ENCODE measurements at places on chromosomes 3 and 15.

DNA sequence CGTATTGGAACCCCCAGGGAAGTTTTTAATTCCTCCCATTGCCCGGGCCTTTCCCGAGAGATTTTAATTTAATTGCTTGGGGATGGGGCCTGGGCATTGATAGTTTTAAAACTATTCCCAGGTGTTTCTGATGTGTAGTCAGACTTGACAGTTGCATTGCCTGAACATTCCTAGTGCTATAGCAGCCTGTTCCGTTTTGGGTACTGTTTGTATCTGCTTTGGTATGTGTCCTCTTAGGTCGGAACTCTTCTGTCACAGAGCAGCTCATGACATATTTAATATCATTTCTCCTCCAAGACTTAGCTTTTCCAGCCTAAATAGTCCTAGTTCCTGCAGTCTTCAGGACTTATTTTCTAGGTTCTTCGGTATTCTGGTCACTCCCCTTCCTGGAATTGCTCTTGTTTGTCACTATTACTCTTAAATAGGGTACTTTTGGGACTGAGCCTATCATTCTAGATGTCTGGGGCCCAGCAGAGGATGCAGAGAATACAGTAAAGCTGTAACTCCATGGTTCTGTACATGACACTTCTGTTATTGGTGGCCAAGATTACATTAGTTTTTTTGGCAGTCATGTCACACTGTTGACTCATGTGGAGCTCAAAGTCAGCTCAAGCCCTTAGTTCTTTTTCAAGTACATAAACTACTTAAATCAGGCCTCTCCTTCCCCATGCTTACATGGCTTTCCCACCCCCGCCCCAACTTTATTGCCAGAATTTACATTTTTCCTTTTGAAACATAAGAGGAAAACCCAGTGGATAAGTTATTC lies 81.5 kb downstream of the BBX start:
- H3K27ac ChIP-seq, result no peak overlapping the region
- no peak for DNase-seq
- no peaks in the 10 kb centered on the region for H3K36me3 ChIP-seq

- DNase-seq, result no peak
- peaks cover 5% of the 10 kb centered on the region for H3K27me3 ChIP-seq
- no peaks in the 10 kb centered on the region for H3K4me1 ChIP-seq
- no peaks in the 10 kb centered on the region for H3K36me3 ChIP-seq
- no peak overlapping the region for H3K27ac ChIP-seq
- no peak overlapping the region for H3K4me3 ChIP-seq
Observed at GRCh38 chr3:130393594-130393993, 48.1 kb downstream of the COL6A5 start.

DNA sequence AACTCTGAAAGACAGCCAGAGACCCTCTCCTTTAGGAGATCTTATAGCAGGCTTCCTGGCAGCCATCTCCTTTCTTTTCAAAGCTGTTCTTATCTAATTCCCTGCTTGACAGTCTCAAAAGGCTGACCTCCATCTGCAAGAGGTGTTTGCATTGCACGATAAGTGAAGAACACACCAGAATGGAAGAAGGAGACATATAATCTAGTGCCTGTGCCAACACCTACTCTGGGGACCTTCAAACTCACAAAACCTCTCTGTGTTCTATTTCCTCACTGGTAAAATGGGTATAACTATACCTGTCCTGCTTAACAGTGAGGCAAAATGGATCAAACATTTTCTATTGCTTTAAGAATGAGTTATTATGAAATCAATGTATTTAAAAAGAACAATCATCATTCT lies 65.0 kb downstream of the WDR72 start:
- no peaks in the 10 kb centered on the region for H3K4me1 ChIP-seq
- H3K27me3 ChIP-seq, result no peaks in the 10 kb centered on the region
- no peak overlapping the region for H3K27ac ChIP-seq

GRCh38 chr3:160245261-160245800 lies 20.1 kb downstream of the C3orf80 start:
- H3K27me3 ChIP-seq, result peaks cover 2% of the 10 kb centered on the region
- no peak overlapping the region for H3K27ac ChIP-seq
- H3K36me3 ChIP-seq, result no peaks in the 10 kb centered on the region
- no peaks in the 10 kb centered on the region for H3K4me1 ChIP-seq
- H3K4me3 ChIP-seq, result no peak overlapping the region

GRCh38 chr3:71315431-71315830 lies 268.1 kb downstream of the FOXP1 start:
- H3K36me3 ChIP-seq, result no peaks in the 10 kb centered on the region
- H3K27ac ChIP-seq, result no peak overlapping the region
- H3K4me1 ChIP-seq, result peaks cover 27% of the 10 kb centered on the region

GRCh38 chr15:77035584-77035983 lies 35.3 kb downstream of the TSPAN3 start:
- H3K4me3 ChIP-seq, result no peak overlapping the region
- no peak overlapping the region for H3K27ac ChIP-seq
- H3K27me3 ChIP-seq, result no peaks in the 10 kb centered on the region
- H3K36me3 ChIP-seq, result peaks cover 70% of the 10 kb centered on the region
- no peaks in the 10 kb centered on the region for H3K4me1 ChIP-seq
- DNase-seq, result no peak

GRCh38 chr3:195921334-195921791 lies 13.0 kb upstream of the TNK2 start:
- H3K4me1 ChIP-seq, result no peaks in the 10 kb centered on the region
- no peak overlapping the region for H3K27ac ChIP-seq
- peaks cover 5% of the 10 kb centered on the region for H3K27me3 ChIP-seq
- H3K4me3 ChIP-seq, result no peak overlapping the region
- no peak for DNase-seq

DNA sequence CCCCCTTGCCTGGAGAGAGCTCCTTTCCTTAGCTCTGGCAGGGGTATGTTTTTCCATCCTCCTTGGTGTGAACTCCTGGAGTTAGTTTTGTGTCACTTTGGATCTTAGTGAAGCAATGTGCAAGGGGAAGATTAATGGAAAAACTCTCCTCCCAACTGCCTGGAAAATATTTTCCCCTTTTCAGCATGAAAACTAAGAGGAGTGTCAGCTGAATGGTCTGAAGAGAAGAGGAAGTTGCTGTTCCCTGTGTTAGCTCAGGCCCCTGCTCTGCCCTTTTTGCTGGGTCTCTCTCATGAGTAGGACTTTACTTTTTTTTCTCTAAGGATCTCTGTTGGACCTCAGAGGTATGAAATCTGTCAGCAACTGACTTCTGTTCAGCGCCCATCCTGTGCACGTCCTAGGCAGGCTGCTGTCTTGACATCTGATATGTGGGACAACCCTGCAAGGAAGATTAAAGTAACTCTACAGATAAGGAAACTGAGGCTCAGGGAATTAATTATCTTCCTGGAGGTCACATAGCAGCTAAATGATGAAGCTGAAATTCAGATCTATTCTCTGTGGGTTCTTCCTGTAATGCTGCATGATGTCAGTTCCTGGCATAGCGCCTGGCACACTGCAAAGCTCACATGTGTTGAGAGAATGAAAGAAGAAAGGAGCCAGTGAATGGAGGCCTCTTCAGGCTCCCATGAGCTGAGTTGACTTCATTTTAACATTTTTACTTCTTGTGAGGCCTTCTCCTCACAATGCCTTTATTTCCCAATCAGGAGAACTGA lies 109.7 kb upstream of the GALNT15 start:
- no peak overlapping the region for H3K27ac ChIP-seq
- no peaks in the 10 kb centered on the region for H3K36me3 ChIP-seq
- no peak for DNase-seq

DNA sequence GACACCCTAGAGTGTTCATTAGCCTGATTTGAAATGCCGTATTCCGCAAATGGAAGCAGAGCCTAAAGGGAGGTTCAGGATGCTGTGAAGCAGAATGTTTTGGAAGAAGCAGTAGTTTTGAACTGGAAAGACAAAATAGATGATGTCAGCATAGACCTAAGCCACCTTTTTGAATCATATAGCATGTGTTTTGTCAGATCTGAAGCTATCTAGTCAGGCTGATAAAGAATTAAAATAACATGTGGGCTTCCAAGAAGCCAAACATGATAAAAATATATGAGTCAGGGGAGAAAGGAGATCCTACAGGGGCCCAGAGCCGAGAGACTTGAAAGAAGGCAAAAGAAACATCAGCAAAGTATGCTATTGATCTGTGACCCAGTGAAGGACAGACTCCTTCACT lies 47.2 kb upstream of the RASA2 start:
- no peaks in the 10 kb centered on the region for H3K27me3 ChIP-seq
- peak overlapping the region; percentile 15 for H3K27ac ChIP-seq
- H3K36me3 ChIP-seq, result peaks cover 49% of the 10 kb centered on the region
- no peak overlapping the region for H3K4me3 ChIP-seq
- H3K4me1 ChIP-seq, result peaks cover 12% of the 10 kb centered on the region

GRCh38 chr15:73233623-73234022 lies 135.1 kb downstream of the HCN4 start:
- H3K27me3 ChIP-seq, result no peaks in the 10 kb centered on the region
- DNase-seq, result no peak
- H3K4me1 ChIP-seq, result no peaks in the 10 kb centered on the region
- no peak overlapping the region for H3K4me3 ChIP-seq
- H3K36me3 ChIP-seq, result no peaks in the 10 kb centered on the region

DNA sequence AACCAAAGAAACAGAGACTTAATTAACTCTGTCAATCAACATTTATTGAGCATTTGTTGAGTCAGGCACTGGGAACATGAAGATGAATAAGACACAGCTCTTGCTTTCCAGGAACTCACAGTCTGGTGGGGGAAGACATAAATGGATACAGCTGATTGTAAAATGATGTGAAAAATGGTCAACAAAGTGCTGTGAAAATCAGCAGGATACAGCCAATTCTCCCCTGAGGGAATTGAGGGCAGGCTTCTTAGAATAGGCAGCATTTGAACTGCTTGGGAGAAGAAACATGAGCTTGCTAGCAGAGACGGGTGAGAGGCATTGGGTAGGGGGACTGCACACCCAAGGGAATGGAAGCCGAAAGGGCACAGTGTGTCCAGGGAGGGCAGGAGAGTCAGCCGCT lies 41.1 kb downstream of the MFSD1 start:
- H3K4me1 ChIP-seq, result peaks cover 2% of the 10 kb centered on the region
- H3K36me3 ChIP-seq, result peaks cover 2% of the 10 kb centered on the region
- no peak overlapping the region for H3K4me3 ChIP-seq
- peaks cover 5% of the 10 kb centered on the region for H3K27me3 ChIP-seq
- no peak overlapping the region for H3K27ac ChIP-seq

GRCh38 chr15:86857701-86858100 lies 778.0 kb downstream of the AGBL1 start:
- no peaks in the 10 kb centered on the region for H3K36me3 ChIP-seq
- H3K27ac ChIP-seq, result no peak overlapping the region
- H3K27me3 ChIP-seq, result no peaks in the 10 kb centered on the region
- DNase-seq, result no peak

- DNase-seq, result no peak
- H3K36me3 ChIP-seq, result no peaks in the 10 kb centered on the region
- H3K4me3 ChIP-seq, result no peak overlapping the region
- peaks cover 5% of the 10 kb centered on the region for H3K27me3 ChIP-seq
Observed at GRCh38 chr3:141055136-141055535, 4.0 kb downstream of the SPSB4 start.

GRCh38 chr3:42541079-42541478 lies 38.6 kb downstream of the VIPR1 start:
- no peaks in the 10 kb centered on the region for H3K4me1 ChIP-seq
- H3K27me3 ChIP-seq, result no peaks in the 10 kb centered on the region
- H3K27ac ChIP-seq, result no peak overlapping the region

- no peak overlapping the region for H3K4me3 ChIP-seq
- H3K36me3 ChIP-seq, result no peaks in the 10 kb centered on the region
- H3K27ac ChIP-seq, result no peak overlapping the region
- peaks cover 32% of the 10 kb centered on the region for H3K4me1 ChIP-seq
- H3K27me3 ChIP-seq, result no peaks in the 10 kb centered on the region
Observed at GRCh38 chr15:65824031-65824743, 32.1 kb upstream of the DENND4A start.

DNA sequence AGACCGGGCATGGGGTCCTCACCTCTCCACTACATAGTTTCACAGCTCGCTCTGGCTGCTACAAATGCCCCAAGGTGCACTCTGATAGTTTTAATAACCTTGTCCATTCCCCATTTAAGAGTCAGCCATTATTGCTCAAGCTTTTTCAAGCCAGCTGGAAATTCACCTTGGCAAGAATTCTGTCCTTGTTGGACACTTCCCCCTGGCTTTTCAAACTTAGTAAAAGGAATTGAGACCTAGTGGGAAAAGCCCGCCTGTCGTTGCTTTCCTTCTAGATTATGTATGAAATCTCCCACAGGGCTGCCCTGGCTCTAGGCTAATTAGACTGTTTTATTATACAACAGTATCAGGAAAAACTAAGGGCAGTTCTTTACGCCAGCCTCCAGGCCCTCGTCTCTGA lies 293.7 kb upstream of the GADL1 start:
- H3K4me1 ChIP-seq, result no peaks in the 10 kb centered on the region
- no peak for DNase-seq
- no peaks in the 10 kb centered on the region for H3K27me3 ChIP-seq
- H3K27ac ChIP-seq, result no peak overlapping the region
- no peaks in the 10 kb centered on the region for H3K36me3 ChIP-seq
- H3K4me3 ChIP-seq, result no peak overlapping the region

- no peaks in the 10 kb centered on the region for H3K36me3 ChIP-seq
- no peak overlapping the region for H3K27ac ChIP-seq
- H3K4me3 ChIP-seq, result no peak overlapping the region
- H3K27me3 ChIP-seq, result no peaks in the 10 kb centered on the region
- no peak for DNase-seq
Observed at GRCh38 chr3:154398084-154398967, 31.7 kb downstream of the GPR149 start.

DNA sequence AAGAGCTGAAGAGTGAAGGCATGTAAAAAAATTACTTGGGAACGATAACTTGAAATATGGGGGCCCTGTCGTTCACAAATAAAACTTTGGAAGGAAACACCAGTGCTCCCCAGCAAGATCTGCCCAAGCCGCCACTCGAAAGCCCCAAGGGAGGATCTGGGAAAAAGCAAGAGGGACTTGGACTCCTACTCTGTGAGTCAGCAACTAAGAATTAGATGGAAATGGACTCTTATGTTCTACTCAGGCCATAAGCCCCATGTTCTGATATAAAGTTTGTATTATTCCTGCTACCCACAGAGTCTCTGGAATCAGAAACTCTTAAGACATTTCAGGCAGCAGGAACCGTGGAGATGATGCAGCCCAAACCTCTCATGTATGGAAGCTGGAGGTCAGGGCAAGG lies 75.7 kb downstream of the ITGB5 start:
- H3K4me1 ChIP-seq, result no peaks in the 10 kb centered on the region
- H3K36me3 ChIP-seq, result no peaks in the 10 kb centered on the region
- H3K27ac ChIP-seq, result no peak overlapping the region
- no peak overlapping the region for H3K4me3 ChIP-seq
- peaks cover 3% of the 10 kb centered on the region for H3K27me3 ChIP-seq

- H3K27me3 ChIP-seq, result no peaks in the 10 kb centered on the region
- no peak overlapping the region for H3K4me3 ChIP-seq
- no peak overlapping the region for H3K27ac ChIP-seq
- H3K36me3 ChIP-seq, result no peaks in the 10 kb centered on the region
- DNase-seq, result no peak
- no peaks in the 10 kb centered on the region for H3K4me1 ChIP-seq
Observed at GRCh38 chr15:79798311-79798710, 98.5 kb downstream of the MTHFS start.

GRCh38 chr3:105458518-105459215 lies 92.0 kb downstream of the ALCAM start:
- H3K27ac ChIP-seq, result no peak overlapping the region
- no peaks in the 10 kb centered on the region for H3K36me3 ChIP-seq
- H3K4me3 ChIP-seq, result no peak overlapping the region
- H3K4me1 ChIP-seq, result no peaks in the 10 kb centered on the region
- DNase-seq, result no peak
- no peaks in the 10 kb centered on the region for H3K27me3 ChIP-seq

Measured in T-cell (primary cell).